ENCODE measurements at places on chromosomes 5 and 9.

DNA sequence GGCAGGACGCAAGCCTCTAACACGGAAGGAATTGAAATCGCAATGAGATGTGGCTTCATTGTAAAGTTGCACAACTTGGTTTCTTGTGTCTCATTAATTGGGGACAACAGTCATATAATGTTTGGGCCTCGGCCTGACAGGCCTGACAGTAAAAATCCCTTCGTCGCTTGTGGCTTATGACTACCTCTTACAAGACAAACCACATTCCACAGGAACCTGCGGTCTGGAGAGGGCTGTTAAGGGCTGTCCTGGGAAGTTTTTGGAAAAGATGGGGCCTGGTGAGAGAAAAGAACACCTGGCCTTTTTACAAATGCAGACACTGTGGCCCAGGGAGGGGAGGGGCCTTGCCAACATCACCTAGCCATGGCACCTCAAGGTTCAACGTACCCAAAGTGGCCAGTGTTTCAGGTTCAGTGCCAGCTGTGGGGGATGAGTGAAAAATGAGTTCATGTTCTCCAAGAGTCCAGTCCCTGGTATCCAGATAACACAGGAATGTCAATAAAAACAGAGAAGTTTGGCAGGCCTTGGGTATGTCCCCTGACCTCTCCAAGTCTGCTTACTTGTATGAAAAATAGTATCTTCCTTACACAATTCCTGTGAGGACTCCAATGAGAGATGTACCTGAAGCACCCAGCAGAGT is 22.2 kb downstream of the SHB start:
- no peak for DNase-seq

DNA sequence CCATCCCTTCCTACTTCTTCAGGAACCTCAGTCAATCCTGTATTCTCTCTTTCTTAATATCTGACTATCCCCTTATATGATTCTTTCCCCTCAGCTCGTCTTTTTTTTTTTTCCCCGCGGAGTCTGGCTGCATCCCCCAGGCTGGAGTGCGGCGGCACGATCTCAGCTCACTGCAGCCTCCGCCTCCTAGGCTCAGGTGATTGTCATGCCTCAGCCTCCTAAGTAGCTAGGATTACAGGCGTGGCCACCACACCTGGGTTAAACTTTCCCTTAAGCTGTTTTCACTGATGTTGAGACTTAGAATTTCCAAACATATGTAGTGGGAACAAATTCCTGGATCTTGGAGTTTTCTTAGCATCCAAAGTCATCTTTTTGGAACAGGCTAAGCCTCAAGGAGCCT is 13.3 kb upstream of the RUSC2 start:
- no peak for DNase-seq

GRCh38 chr5:77170196-77170890 is 40.1 kb upstream of the PDE8B start:
- no peak for DNase-seq

DNA sequence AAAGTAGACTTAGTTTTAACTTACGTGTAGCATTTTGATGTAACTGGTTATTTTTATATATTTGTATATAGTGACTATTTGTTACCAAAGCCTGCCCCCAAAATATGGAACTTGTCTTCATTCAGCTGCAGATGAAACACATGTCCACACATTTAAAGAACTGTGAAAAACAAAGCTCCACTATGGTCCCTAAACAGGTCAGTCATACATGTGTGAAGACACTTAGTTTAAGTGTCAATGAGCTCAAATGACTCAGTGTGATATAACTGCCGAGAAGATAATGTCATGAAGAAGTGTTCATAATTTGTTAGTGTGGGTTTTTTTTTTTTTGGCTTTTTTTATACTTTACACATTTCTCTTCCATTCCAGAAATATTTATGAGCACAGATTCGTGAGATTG is 28.2 kb downstream of the HAVCR1 start:
- no peak for DNase-seq

DNA sequence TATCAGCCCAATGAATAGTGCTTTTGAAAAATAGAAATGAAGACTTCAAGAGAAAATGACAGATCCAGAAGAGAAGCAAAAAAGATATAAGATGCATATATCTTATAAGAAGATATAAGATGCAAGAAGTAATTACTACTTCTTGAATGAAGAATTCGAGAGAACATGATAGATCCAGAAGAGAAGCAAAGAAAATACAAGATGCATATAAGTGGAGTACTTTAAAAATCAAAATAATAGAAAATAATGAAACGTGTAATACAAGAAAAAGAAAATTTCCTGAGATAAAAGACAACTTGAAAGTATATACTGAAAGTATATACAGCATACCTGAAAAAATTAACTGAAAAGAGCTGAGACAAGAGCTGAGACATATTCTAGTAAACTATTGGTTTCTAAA is 76.7 kb downstream of the DROSHA start:
- DNase-seq: no peak

All from NCI-H526 (cell line).